ENCODE measurements at places on chromosomes 5 and 9. TPM values are rescaled to one million over a fixed set of nuclear protein-coding genes. Genes with fewer than 3 reads are reported as not detected.
A peak's percentile ranks its signal among the peaks of the same experiment; 100 is the strongest.

Gene LCN1
- polyA plus RNA-seq: not detected

Gene CARTPT
- not detected for polyA plus RNA-seq

DNA sequence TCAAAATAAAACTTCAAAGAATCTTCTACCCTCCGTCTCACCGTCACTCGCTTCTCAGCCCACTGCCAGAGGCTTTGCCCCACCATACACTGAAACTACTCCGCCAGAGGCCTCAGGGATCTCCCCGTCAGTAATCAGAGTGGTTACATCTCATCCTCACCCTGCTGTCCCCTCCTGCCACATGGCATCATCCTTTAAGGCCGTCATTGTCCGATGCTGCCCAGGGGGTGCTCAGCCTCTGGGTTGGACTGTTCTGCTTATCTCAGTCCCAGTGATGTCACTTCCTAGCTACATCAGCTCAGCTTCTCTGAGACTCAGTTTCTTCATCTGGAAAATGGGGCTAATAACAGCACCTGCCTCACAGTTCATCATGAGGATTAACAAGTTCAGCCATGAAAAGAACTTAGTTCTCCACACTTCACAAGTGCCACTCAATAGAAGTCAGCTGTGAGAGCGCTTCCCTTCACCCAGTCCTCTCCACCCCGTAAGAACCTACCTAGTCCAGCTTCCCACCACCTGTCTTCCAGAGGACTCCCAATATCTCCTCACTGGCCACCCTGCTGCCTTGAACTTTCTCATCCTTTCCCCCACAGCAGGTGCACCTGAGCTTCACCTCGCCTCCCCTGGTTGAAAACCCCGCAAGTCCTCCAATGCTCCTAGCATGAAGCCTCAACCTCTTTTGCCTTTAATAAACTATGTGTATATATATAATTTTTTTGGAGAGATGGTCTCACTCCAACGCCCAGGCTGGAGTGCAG, 2.8 kb upstream of the IL3 start:
- DNase-seq: no peak

GRCh38 chr9:121071756-121072421, 2.9 kb upstream of the CNTRL start:
- DNase-seq: peak; percentile 40

GRCh38 chr5:119347991-119348390, 7.8 kb upstream of the TNFAIP8 start:
- DNase-seq: no peak
